ENCODE measurements at places on chromosomes 3 and 15. TPM values are rescaled to one million over a fixed set of nuclear protein-coding genes. Genes with fewer than 3 reads are reported as not detected.

CGNL1 gene
- 81.5 TPM for total RNA-seq

GOLGA8G gene
- not detected for total RNA-seq

MOBP gene
- 0.16 TPM for total RNA-seq

ATOSA gene
- 38.2 TPM for total RNA-seq

CLDN16 gene
- total RNA-seq, result 27.3 TPM

NRG4 gene
- total RNA-seq, result 0.35 TPM

ZNF80 gene
- total RNA-seq, result 0.28 TPM

CYP11A1 gene
- total RNA-seq, result 0.13 TPM

SKOR1 gene
- 0.57 TPM for total RNA-seq

GTF2A2 gene
- total RNA-seq, result 90.9 TPM

SCAANT1 gene
- not detected for total RNA-seq

GOLIM4 gene
- total RNA-seq, result 29.9 TPM

KCNMB3 gene
- 3.7 TPM for total RNA-seq

BUB1B gene
- total RNA-seq, result 0.94 TPM

COL7A1 gene
- total RNA-seq, result 13.1 TPM

ZNF654 gene
- total RNA-seq, result 16.0 TPM

GABRB3 gene
- 6.9 TPM for total RNA-seq

SPATA12 gene
- not detected for total RNA-seq

CPEB1 gene
- 1.4 TPM for total RNA-seq

FANCD2 gene
- total RNA-seq, result 4.8 TPM

CLEC3B gene
- total RNA-seq, result 45.3 TPM

TMEM44 gene
- total RNA-seq, result 15.7 TPM

SPINK8 gene
- total RNA-seq, result not detected

MKRN3 gene
- not detected for total RNA-seq

PLOD2 gene
- total RNA-seq, result 66.0 TPM

IFT122 gene
- total RNA-seq, result 59.2 TPM

TMC3 gene
- total RNA-seq, result not detected

NANOGP8 gene
- 1.3 TPM for total RNA-seq

ZNF501 gene
- total RNA-seq, result 4.2 TPM
